Hematopoietic multipotent progenitor cell treated with erythropoietin and hydrocortisone succinate and interleukin-3 and kit ligand, for 17 days (in vitro differentiated cells): ENCODE measurements at places on chromosomes 12 and 14.

DNA sequence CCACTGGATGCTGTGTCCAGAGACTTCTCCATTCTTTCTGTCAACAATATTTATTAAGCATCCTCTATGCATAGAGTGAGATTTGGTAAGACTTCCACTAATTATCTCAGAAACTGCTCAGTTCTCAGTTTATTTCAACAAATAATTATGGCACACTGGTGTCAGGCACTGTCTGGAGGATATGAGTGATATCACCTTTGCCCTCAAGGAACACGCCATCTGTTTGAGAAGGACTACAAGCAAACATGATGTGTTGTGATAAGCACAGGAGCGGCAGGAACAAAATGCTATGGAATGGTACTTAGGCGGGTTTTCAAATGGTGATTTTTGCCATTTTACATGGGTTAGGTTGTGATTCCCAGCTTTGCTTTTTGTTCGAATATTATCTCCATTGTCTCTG lies 229.2 kb downstream of the DPF3 start:
- no peak for DNase-seq

- DNase-seq, result peak; percentile 26
Measured at GRCh38 chr12:13534645-13535398, 338.3 kb downstream of the EMP1 start.

DNA sequence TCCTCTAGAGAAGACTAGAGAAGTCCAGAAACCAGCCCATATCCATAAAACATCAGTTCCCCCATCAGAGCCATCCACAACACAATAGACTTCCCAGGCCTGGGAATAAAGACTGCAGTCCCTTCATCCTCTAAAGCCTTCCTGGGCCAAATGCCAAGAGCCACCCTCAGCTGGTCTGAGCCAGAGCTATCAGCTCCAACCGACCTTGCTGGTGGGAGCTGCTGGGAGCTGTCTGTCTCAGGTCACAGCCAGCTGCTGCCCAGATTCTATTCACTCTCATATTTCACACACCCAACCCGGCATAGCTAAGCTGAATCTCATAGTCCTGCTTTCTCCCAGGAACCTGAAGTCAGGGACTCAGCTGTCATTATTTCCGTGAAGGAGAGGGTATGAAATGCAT lies 10.9 kb upstream of the TFCP2 start:
- no peak for DNase-seq

DNA sequence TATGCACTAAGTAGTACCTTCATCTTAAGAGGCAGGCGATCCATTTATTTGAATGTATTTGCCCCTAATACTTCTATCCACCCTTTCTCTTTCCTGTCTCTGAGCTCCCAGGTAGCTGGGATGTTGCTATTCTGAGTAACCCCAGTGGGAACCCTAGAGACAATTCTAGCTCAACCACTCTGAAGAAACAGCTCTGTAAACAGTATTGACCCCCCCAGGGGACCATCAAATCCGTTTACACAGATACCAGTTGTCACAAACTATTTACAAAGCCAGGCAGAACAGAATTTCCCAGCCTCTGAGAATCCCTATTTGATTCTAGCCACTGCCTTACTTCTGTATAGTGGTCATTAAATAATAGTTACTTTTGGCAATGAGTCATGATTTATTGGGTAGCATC lies 64.9 kb downstream of the MIPOL1 start:
- no peak for DNase-seq

DNA sequence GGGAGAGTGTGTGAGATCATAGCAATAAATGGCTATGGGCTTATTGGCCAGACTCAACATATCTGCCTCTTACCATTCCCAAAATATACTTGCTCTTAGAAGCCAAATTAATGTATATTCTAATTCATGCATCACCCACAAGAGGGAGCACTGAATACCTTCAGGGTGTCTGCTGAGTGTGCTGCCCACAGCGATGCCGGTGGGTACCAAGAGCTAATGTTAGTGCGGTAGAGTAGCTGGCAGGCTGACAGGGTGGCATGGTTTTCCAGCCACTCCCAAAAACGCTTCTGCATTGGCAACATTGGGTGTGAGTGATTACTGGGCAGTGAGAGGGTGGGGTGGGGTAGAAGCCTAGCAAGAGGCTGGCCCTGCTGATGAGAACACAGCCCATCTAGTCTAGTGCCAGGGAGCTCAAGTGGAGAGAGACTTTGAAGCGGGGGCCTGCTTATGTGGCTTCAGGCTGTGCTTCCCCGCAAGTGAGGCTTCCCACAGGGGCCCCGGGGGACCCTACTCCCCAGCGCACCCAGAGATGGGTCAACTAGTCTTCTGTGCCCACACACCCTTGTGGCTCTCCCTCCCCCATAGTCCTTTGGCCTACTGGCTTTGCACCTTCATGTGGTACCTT lies 9.2 kb upstream of the PLEKHD1 start:
- DNase-seq, result no peak

- no peak for DNase-seq
Measured at GRCh38 chr14:75610834-75611233, 32.4 kb downstream of the FLVCR2 start.

DNA sequence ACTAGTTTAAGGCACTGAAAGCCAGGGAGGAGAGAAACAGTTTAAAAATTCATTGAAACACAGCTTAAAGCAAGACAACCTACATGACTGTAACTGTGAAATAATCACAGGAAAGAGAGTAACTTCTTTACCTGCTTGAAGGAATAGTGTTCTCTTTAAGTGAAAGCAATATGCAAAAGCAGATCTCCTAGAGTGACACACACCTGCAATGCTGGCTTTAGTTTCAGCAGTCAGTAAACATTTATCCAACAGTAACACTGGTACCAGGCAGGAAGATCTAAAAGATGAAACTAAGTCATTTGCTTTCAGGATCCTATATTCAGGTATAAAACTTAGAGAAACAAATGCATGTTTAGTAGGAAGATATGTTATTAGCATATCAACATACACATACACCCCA lies 85.3 kb upstream of the PPM1H start:
- DNase-seq, result no peak

GRCh38 chr12:129687731-129688130 lies 216.1 kb downstream of the TMEM132D start:
- no peak for DNase-seq

DNA sequence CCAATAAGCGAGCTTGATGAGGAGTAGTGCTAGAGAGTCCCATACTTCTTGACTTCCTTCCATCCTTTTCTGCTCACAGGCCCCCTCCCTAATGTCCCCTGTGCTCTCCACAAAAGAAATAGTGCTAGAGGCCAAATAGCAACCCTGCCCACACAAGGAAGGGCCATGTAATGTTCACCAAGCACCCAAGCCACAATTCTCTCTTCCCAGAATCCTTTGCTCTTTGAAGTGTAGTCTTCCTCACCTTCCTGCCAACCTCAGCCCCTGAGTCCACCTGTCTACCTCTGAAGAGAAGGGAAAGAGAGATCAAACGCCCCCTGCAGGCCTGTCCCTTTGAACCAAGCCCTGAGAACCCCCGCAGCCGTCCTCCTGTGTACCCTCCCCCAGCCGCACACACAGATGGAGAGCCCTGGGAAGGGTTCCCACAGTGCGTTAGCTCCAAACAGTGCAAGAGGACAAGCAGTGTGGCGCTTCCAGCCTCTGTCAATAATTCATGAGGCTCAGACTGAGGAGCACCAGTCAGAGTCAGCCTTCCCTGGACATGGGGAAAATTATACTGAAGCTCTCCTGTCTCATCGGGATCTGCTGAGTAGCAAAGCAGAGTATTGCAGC lies 1.9 kb upstream of the DHRS4 start:
- no peak for DNase-seq

GRCh38 chr12:131385313-131386166 lies 325.4 kb upstream of the SFSWAP start:
- DNase-seq, result no peak

DNA sequence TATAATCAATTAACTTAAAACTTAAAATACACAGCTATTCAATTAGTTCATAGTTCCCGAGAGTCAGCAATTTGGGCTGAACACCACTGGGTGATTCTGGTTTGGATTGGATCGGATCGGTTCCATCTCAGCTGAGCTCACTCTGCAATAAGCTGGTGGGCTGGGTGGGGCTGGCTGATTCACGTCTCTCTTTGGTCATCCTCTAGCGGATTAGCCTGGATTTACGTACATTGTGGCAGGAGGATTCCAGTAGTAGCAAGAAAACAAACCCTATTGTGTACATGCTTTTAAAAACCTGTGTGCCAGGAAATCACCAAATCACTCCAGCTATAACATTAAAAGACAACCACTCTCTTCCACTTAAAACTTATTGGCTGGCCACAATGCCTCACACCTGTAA lies 3.2 kb upstream of the CLEC4C start:
- DNase-seq, result no peak

DNA sequence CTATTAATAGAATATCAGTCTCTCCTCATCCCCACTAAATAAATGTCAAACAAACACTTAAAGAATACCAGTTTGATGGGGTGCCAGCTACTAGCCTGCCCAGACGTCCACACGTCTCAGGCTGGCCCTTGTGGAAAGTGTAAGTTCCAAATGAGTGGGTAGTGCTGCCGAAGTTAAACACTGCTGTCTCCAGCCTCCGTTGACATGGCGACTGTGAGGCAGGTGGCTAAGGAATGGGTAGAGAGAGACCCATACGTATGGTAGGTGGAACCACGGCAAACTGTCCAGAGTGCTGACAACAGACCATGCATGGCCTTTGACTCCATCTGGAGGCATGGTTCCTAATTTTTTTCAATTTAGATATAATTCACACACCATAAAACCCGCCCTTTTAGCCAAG lies 37.9 kb downstream of the PITPNM2 start:
- DNase-seq, result no peak

GRCh38 chr14:34368115-34368970 lies 93.7 kb downstream of the SPTSSA start:
- DNase-seq, result no peak

- no peak for DNase-seq
Measured at GRCh38 chr12:93089805-93090569, 160.9 kb upstream of the EEA1 start.

- peak; percentile 73 for DNase-seq
Measured at GRCh38 chr14:76872796-76873432, 46.7 kb downstream of the LRRC74A start.

DNA sequence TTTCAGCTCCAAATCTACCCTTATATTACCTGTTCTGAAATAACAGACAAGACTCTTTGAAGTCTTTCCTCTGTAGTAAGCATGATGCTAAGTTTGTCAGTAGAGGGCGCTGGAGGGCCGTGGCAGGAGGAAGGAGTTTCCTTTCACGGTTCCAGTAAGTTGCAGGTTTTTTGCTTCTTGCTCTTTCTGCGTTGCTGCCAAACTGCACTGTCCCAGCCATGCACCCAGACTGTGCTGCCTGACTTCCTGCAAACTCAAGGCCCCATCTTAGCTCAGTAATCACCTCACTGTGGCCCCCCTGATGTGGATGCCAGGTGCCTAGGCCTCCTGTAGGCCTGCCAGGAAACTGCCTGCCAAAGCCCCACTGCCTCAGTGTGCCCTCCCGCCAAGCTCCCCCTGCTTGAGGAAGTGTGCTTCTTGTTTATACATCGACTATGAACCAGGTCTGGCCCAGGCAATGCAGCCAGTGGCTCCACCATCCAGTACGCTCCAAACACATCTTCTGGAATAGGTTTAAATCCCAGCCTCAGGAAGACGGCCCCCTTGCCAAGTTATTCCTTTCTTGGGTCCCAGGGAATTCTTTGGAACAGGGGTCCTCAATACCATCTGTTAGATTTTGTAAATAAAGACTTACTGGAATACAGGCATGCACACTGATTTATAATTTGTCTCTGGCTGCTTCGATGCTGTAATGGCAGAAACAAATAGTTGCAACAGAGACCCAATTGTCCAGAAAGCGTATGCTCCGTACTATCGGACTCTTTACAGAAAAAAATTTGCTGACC lies 193.7 kb upstream of the LRIG3 start:
- peak; percentile 12 for DNase-seq

- no peak for DNase-seq
Measured at GRCh38 chr14:71687166-71687831, 244.9 kb upstream of the RGS6 start.

GRCh38 chr14:38502239-38502638 lies 246.3 kb upstream of the CLEC14A start:
- no peak for DNase-seq

DNA sequence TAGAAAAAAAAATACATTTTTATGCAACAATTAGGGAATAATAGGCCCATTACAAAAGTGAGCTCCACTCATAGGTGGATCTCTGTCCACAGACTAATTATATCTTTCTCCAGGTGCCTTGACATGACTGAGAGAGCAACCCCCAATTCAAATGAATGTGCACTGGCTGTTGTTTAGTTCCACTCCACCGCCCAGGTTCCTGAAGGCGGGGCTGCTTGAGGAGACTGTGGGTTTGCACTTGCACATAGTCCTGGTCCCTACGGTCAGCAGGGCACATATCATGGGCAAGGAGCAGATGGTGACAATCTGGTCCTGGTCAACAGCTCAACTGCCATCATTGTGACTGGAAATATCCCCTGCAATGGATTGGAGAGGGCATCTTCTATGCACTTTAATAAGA lies 195.6 kb upstream of the PWP1 start:
- no peak for DNase-seq

DNA sequence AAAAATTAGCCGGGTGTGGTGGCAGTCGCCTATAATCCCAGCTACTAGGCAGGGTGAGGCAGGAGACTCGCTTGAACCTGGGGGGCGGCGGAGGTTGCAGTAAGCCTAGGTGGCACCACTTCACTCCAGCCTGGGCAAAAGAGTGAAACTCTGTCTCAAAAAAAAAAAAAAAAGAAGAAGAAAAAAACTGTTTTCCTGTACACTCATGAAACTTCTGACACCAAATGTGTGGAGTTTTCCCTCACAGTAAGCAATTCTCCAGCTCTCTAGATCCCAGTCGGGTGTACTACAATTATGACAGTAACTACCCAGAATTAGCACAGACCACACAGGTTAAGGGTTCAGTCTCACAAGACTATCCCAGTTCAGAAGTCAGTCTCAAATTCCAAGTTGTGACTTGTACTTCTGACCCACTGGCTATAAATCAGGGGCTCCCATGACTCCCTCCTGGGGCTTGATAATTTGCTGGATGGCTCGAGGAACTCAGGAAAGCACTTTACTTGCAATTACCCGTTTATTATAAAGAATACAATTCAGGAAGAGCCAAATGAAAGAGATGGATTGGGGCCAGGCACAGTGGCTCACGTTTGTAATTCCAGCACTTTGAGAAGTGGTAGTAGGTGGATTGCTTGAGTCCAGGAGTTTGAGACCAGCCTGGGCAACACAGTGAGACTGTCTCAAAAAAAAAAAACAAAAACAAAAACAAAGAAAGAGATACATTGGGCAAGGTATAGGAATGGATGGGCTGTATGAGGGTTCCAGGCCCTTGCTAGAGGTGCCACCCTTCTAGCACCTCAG lies 12.4 kb upstream of the ARF6 start:
- no peak for DNase-seq
